ENCODE measurements at places on chromosomes 4 and X. TPM values are rescaled to one million over a fixed set of nuclear protein-coding genes. Genes with fewer than 3 reads are reported as not detected.

Gene PPP1R3F
- total RNA-seq: 24.2 TPM

DNA sequence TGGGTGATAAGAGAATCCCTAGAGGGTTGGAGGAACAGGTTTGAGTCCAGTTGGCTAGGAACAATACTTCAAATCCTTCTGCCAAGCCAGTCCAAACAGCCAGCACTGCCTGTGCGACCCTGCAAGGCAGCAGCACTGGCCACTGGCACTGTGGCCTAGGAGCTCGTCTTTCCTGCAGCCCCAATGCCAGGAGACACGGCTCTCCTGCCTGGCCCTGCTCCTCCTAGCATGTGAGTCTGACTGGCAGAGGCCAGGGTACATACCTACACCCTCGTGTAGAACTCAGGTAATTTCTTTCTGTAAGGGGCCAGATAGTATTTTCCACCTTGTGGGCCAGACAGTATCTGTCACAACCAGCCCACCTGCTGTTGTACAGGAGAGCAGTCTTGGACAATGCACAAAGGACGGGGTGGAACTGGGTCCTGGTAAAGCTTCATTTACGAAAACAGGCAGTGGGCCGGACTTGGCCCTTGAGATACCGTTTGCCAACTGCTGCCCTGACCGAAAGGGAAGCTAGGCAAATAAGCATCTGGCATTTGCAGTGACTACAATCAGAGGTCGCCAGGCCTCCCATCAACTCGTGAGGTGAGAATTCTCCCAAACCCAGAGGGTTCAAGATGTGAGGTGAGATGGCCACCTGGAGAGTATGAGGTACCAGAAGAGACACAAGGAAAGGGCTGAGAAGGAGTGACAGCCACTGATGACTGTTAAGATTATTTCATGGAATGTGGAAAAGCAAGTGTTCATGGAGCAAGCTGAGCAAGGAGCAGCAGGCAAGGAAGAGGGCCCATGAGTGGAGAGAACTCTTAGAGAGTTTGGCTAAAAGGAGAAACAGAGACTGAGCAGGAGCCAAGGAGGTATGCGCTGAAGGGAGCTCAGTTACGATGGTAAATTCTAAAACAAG, 29.8 kb upstream of the IRAK1 start:
- H3K36me3 ChIP-seq: no peaks in the 10 kb centered on the region
- DNase-seq: no peak
- peaks cover 55% of the 10 kb centered on the region for H3K4me1 ChIP-seq
- H3K27me3 ChIP-seq: peaks cover 36% of the 10 kb centered on the region

GRCh38 chr4:109548655-109549054, 11.4 kb upstream of the MCUB start:
- H3K27me3 ChIP-seq: no peaks in the 10 kb centered on the region
- no peak for DNase-seq
- peaks cover 10% of the 10 kb centered on the region for H3K36me3 ChIP-seq
- no peak overlapping the region for H3K4me3 ChIP-seq
- no peaks in the 10 kb centered on the region for H3K4me1 ChIP-seq
- peak overlapping the region; percentile 38 for H3K27ac ChIP-seq

DNA sequence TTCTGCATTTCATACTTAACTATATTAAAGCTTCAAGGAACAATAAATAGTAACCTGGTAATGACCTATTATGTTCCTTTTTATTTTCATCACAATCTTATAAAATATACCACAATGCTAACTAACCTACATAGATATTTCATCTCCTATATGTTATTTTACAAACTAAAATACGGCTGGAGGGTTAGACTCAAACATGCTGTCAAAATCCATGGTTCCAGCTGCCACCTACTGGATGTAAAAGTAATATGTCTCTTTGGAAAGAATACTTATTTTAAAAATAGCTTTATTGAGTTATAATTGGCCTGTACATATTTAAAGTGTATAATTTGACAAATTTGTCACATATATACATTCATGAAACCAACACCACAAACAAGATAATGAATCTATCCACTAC, 15.0 kb downstream of the RGN start:
- no peaks in the 10 kb centered on the region for H3K27me3 ChIP-seq
- no peaks in the 10 kb centered on the region for H3K36me3 ChIP-seq
- no peak overlapping the region for H3K27ac ChIP-seq
- no peak overlapping the region for H3K4me3 ChIP-seq

DNA sequence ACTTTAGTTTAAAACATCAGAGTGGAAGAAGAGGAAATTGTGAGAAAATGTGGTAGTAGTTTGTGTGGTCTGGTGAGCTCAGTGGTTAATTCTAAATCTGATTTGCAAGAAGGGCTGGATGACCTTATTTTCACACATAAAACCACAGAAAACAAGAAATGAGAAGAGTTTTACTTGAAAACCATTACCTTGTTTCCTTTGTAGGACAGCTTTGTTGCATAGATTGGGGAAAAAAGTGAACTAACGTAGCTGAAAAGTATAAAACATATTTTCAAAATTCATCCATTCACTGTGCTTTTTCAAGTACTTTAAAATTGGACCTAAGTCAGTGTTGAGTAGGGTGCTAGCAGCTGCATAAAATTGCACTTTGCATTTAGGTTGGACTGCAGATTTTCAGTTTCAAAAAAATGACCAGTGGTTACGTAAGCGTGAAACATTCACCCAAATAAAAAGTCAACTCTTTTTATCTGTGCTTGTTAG, 211.3 kb downstream of the ARHGAP10 start:
- no peak overlapping the region for H3K27ac ChIP-seq
- DNase-seq: no peak
- H3K36me3 ChIP-seq: peaks cover 2% of the 10 kb centered on the region
- no peaks in the 10 kb centered on the region for H3K4me1 ChIP-seq
- no peak overlapping the region for H3K4me3 ChIP-seq

- no peaks in the 10 kb centered on the region for H3K27me3 ChIP-seq
- no peaks in the 10 kb centered on the region for H3K4me1 ChIP-seq
- no peak overlapping the region for H3K4me3 ChIP-seq
- H3K27ac ChIP-seq: no peak overlapping the region
- H3K36me3 ChIP-seq: peaks cover 99% of the 10 kb centered on the region
- DNase-seq: no peak
Measured at GRCh38 chr4:48546336-48546735, 56.3 kb downstream of the ZAR1 start.

DNA sequence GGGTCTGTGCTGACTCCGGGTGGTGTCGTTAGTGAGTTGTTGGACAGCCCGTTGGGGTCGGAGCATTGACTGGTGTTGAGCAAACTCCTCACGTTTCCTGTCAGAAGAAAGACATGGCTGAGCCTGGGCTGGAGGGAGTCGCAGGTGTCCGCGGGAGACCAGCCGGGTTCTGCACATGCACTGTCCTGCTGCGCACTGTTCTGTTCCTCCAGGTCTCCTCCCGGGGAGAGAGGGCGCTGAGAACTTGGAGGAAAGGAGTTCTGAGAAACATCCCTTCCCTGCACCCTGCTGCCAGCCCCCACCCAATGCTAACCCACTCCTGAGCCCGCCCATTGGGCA, 1.1 kb downstream of the ZNF141 start:
- no peaks in the 10 kb centered on the region for H3K27me3 ChIP-seq
- H3K27ac ChIP-seq: no peak overlapping the region
- H3K4me3 ChIP-seq: peak overlapping the region; percentile 77
- H3K36me3 ChIP-seq: peaks cover 1% of the 10 kb centered on the region

DNA sequence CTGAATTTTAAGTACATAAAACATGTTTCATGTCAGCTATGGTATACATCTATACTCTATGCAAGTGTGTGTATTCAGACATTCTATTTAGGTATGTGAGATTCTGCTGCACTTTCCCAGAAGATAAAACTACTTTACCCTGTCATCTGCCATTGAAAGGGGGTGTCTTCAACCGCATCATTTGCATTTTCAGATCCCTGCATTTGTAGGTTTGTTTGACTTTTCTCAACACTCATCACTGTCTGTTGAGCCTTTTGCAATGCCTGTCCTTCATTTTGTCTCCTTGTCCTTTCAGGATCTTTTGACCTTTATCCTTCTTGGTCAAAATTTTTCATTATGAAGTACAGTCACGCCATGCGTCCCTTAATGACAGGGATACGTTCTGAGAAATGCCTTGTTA, 103.5 kb downstream of the TMA16 start:
- no peak overlapping the region for H3K4me3 ChIP-seq
- H3K27ac ChIP-seq: no peak overlapping the region
- H3K27me3 ChIP-seq: no peaks in the 10 kb centered on the region
- H3K4me1 ChIP-seq: no peaks in the 10 kb centered on the region
- H3K36me3 ChIP-seq: no peaks in the 10 kb centered on the region
